ENCODE measurements at places on chromosomes 5 and 9.

DNA sequence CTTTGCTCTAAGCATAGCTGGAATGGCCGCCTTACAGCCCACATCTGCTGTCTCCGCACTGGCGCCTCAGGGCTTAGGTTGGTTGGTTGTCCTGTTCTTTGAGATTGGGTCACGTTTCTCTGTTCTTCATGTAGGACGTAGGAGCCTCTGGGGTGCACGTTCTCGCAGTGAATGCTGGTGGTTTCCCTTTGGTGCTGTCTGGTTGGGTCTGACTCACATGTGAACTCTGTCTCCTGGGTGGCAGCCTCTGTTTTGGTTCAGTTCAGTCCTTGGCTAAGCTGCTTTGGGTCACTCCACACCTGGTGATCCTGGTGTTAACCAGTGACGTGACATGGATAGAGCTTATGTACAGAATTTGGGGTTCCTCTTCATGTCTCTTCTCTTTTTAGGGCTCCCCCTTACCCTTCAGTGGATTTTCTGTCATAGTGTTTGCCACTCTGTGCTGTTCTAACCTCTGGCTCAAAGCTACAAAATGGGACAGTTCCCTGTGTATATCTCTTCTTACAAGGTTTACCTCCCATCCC lies 12.6 kb upstream of the LPCAT1 start:
- DNase-seq = no peak

DNA sequence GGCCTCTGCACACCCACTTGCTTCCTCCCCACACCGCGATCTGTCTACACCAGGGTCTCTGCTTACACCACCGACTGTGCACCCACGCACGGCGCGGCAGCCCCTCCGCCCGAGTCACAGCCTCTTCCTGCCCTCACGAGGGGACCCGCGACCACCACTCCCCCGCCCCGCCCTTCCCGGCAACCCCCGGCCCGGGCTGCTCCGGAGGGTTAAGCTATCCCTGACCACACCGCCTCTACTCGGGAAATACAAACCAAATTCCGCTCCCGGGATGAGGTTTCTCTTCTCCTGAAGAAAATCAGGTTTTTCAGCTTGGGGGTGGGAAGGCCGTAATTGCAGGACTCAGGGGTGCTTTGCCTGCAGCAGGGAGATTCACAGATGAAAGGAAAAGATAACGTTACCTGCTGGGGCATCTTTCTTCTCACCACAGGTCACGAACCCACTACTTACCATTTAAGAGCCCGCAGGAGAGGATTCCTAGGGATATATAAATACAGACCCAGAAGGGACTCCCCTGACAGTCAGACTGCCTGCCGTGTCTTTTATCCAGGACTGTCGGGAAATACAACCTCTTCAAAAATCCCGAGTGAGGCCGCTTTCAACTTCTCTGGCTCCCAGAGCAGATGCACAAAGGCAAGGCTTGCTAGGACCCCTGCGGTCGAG lies 63.5 kb downstream of the ROR2 start:
- DNase-seq = no peak

DNA sequence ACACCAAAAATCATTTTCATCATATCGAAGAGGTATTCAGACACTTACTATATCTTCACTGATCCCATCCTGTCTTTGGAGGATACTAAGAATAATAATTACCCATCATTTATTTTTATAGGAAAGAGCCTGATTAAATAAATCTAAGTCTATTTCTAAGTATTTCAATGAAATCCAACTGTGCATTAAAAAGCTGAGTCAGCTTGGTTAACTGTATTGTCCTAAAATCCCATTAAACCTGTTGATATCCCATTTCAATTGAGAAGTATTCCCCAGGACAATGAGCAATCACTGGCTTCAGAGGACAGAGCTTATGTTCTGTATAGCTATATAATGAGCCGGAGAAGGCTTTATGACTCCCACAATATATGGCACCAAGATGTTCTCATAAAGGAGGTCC lies 142.0 kb upstream of the RORB start:
- DNase-seq = no peak

DNA sequence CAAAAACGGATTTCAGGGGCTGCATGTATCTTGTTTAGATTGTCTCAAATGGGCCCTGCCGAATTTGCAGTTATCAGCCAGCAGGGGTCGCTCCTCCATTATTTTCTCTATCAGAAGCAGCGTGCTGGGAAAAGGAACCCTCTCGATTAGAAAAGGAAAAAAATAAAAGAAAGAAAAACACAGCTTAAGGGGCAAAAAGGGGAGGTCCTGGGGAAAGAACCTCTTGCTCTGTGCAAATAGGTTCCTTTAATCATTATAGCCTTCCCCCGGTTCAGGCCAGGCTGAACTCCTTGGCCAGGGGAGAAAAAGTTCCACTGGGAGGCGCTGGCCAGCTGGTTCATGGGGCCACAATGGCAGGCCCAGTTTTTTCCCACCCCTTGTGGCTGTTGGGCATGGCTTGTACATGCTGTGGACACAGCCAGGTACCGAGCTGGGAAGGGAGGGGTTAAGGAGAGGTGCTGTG lies 25.0 kb upstream of the CAPSL start:
- no peak for DNase-seq

DNA sequence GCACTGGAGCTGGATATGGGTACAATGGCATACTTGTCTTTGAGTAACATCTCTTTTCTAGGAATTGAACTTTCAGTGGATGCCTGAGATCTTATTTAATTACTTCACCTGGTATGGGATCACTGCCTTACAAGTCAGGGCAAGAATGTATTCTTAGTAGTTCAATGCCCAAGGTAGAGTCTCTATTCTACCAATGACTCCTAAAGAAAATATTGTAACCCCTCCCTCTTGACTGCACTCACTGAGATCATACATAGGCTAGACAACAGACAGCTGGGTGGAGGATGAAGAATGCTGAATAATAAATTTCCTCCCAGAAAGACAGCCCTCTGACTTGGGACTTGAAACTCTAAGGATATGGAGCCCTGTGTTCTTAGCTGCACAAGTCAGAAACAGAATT lies 1216.3 kb upstream of the ACO1 start:
- no peak for DNase-seq

DNA sequence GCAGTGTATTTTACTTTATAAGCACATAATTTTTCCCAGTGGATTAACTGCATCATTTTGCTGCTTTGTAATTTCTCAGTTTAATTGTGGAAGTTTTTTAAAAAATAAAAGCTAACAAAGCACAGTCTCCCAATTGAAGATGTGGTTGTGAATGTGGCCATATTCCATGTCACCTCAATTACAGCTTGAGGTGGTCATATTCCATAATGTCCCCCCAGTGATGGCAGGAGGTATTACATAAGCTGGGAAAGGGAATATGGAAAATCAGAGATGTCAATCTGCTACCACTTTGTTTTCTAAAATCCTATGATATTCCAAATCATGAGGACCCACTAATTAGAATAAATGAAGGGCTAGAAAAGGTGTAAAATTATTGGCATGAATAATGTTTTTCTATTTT lies 1672.0 kb upstream of the CDH9 start:
- DNase-seq = no peak

GRCh38 chr9:35689542-35690293 lies at the start of gene TPM2:
Gene TPM2 (minus strand): TSS chr9:35689925. CDS start chr9:35689817, 108 bp downstream.
- no peak for DNase-seq

- no peak for DNase-seq
Observed at GRCh38 chr5:139903795-139904565, 108.4 kb downstream of the PSD2 start.
